ENCODE measurements at places on chromosomes 12 and 14.

GRCh38 chr12:112239881-112240280, 114.5 kb downstream of the TRAFD1 start:
- DNase-seq = no peak

- DNase-seq = no peak
These were observed 10.9 kb downstream of the CTDSP2 start for GRCh38 chr12:57835366-57836288.

GRCh38 chr14:81771651-81772275, 238.1 kb upstream of the SEL1L start:
- DNase-seq = no peak

DNA sequence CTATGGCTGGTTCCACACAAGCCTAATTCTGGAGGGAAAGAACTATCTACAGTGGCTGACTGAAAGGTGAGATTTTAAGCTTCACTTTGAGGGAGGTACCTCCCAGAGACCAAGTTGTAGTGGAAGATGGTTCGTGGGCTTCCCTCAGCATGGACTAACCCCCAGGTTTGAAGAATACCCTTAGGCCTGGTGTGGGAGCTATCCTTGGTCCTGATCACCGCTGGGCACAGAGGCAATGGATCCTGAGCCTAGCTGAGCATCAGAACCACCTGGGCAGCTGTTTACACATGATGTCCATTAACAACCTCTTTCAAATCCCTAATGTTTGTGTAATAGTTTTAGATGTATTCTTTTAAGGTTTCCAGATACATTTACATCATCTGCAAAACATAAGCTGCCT, 10.3 kb downstream of the DAO start:
- DNase-seq = no peak

DNA sequence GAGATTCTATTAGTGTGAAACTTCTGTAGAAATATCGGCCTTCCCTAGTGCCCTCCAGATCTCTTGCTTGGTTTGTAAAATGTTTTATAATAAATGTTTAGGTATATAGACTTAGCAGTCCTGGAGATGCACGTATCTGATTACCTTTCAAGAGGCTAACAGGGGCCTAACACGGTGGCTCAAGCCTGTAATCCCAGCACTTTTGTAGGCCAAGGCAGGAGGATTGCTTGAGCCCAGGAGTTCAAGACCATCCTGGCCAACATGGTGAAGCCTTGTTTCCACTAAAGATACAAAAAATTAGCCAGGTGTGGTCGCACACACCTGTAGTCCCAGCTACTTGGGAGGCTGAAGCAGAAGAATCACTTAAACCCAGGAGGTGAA, 9.8 kb upstream of the RILPL2 start:
- no peak for DNase-seq

DNA sequence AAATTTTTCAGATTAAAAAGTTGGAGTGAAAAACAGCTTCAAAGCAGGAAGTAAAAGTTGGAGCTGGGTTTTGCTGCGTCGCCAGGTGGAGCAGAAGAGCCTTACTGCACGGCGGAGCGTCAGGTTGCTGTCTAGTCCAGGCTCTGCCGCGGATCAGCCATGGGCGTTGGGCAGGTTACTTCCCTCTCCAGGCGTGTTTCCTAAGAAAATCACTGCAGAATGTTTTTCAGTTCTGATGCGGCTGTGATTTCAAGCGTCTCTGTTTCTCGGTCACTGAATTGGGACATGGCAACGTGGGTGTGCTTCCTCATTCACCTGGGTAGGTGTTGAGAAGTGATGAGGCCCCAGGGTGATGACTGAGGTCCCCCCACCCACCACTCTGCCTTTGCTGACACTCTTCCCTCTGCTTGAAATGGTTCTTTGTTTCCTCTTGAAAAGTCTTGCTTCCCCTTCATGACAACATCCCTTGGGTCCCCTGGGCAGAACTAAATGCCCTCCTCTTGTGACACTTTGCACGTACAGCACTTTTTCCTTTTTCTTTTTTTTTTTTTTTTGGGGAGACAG, 7.6 kb downstream of the EVL start:
- peak; percentile 13 for DNase-seq

DNA sequence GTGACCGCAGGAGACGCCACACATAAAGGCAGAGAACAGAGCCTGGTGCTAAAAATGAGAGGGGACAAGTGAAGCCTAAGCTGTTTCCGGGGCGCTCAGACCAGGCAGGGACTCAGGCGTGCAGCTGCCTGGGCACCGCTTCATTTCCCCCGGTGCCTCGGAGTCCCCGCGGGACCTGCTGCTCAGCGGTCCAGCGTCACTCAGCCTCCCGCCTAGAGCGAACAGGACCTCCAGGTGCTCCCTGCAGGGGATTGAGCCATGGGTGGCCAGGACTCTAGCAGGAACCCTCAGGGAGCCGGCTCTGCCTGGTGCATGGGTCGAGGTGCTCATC, 31.0 kb downstream of the CCDC85C start:
- no peak for DNase-seq

GRCh38 chr14:103706551-103707328, 8.5 kb downstream of the XRCC3 start:
- DNase-seq = no peak

- no peak for DNase-seq
These were observed 24.1 kb downstream of the CEP83 start for GRCh38 chr12:94435511-94435927.

DNA sequence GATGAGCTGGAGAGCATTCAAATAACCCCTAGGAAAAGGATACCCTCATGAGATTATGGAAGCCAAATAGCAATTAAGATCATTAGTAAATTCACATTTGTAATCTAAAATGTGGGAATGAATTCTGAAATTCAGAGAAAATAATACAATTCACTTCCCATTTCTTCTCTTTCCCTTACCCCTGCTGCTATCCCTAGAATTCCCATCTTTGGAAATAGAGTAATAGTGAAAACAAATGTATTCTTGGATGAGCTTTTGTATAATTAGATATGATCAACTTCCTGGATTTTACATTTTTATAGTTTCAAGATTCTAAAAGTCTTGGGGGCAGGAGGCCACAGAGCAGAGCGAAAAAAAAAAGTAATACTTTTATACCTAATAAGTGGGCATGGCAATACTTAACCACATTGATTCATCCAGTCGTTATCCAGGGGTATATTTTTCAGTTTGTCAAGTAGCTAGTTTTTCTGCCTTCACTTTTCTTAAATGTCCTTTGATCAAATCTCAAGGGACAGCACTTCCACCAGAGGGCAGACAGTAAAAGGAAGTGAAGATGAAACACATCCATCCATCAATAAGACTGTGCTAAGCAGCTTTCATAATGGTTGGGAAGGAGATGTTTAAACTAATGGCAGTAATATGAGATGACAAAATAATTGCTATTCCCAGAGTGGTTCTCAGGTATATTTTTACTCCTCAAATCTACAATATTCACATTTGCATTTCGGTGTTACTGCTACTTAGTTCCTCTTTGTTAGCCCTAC, 401.3 kb downstream of the DIO2 start:
- DNase-seq = no peak

DNA sequence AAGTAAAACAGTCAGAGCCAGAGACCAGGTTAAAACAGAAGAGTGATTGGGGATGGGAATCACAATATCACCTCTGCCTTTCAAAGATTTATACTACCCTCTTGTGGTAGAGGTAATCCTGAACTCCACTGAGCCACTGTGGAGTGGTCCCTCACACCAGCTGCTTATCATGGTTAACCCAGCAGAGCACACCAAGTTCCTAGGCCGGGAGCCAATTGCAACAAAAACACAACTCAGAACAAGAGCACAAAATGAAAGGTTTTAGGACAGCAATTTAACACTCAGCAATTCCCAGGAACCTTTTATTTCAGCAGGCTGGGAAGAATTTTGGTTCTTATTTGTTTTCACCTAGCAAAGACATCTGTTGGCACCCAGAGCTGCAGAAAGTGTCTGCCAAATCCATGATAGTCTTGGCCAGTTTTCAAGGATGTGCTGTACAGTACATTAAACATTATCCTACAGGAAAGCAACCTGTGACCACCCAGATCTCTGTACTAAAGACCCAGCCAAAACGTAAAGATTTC, 220.5 kb upstream of the ATXN7L3B start:
- no peak for DNase-seq

- DNase-seq = no peak
These were observed 270.8 kb downstream of the BCL11B start for GRCh38 chr14:99001241-99001640.

GRCh38 chr12:58176296-58176869, 235.0 kb downstream of the ATP23 start:
- peak; percentile 19 for DNase-seq

DNA sequence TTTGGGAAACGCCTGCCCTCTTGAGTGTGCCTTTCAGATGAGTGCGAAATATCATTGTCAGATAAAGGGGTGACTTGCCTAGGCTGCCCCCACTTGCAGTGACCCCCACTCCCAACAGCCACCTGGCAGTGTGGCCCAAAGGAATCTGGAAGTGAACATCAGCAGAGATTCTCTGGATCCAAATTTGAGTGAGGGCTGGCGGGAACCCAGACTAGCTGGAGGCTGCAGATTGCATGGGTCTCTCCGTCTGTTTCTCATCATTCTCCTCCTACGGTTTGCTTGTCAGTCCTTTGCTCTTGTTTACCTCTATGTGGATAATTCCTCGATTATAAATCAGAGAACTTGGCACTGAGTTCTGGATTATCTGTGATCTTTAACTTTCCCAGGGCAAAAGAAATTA, 280.8 kb downstream of the ZFP36L1 start:
- no peak for DNase-seq

- no peak for DNase-seq
These were observed 53.9 kb downstream of the METTL25 start for GRCh38 chr12:82412246-82412645.

DNA sequence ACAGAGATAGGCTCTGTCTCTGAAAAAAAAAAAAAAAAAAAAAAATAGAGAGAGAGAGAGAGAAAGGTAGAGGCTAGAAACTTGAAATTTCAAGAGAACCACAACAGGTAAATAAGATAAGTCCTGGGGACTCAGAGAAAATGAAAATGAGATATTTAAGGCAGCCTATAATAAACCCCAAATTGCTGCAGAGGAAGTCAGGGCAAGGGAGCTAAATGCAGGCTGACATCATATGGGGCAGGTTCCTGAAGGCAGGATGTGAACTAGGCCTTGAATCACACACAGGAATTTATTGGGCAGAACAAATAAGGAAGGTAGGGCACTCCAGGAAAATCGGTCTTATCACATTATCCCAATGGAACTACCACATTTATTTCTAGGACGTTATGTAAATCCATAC, 54.9 kb upstream of the NUDT4 start:
- no peak for DNase-seq

DNA sequence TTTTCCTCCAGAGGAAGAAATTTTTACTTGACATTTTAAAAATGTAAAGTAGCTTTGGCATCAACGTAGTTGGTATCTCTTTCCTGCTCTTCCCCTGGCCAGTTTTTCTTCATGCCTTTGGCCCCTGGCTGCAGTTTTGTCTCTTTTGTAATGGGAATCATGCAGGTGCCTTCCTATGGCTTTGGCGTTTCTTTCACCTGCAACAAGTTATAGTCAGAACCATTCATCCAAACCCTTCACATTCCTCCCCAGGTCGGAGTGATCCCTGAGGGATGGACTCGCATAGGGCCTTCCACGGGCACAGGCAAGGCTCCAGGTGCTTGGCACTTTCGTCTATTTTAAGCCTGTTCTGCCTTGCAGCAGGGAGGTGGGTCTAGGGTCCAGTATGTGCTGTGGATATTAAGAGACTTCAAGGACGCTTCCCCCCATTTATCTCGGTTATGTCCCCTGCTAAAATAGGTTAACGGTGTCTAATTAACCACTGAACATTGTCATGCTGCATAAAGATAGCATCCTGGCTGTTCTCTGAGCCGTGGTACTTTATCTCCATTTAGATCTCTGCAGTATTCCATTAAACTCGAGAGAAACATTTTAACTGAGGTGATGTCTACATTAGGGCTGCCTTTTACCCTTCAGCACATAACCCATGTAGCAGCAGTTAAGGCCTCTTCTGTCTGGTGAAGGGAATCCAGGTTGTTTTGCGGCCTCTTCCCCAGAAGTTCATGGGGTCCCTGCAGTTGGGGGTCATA, 66.3 kb downstream of the IFT43 start:
- DNase-seq = no peak

All from HCT116 (cell line).